DND-41 (cell line): ENCODE measurements at places on chromosomes 11 and 22.

- no peak for DNase-seq
Observed at GRCh38 chr22:38919631-38920190, 37.7 kb upstream of the APOBEC3A start.

DNA sequence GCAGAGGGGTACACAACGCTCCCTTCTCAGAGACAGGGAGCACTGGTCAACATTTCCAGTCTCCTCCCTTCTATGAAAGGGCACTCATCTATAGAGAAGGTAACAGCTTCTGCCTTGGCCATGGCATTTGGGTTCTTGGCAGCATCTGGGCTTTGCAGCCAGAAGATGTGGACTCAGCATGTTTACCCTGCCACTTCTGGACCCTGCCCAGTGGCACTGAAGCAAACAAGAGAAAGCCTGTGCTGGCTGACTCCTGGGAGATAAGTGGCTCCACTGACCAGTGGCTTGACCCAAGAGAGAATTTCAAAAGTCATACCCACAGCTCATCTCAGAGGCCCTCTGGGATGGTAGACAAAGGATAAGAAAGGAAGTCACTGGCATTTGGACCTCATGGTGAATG, 8.0 kb downstream of the CSNK2A3 start:
- DNase-seq: no peak

GRCh38 chr11:29564486-29564885, 452.3 kb downstream of the KCNA4 start:
- DNase-seq: no peak

DNA sequence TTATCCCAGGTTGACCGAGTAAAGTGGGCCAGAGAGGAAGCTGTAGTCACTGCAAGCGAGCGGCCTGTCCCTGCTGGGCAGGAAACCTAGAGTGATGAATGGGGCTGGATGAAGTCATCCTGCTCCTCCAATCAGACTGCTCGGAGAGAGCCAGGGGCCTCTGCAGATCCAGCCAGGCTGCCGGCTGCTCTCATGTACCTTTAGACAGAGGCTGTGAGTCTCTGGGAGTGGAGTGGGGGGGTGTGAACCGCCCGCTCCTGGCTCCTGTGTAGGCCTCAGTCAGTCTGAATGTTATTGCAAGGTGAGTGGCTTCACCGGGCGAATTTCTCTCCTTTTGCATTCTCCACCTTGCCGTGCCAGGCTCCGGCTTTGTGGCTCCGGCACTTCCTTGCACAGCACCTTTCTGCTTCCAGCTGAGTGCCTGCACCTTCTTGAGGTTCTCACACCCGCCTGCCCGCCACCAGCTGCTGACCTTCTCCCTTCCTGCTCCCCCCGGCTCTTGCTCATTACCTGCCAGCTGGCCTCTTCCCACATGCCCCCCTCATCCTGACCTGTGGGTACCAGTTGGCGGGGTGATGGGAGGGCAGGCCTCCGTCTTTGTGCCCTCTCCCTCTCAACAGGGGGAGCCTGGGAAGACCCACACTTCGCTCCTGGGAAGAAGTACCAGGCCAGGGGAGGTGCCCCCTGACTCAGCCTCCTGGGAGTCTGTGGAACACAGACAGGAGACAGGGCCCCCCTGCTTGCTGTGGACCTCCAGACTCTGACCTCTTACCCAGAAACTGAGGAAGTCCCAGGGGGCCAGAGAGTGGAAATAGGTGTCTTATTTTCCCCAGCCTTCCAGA, 79.9 kb downstream of the GRAMD1B start:
- no peak for DNase-seq

DNA sequence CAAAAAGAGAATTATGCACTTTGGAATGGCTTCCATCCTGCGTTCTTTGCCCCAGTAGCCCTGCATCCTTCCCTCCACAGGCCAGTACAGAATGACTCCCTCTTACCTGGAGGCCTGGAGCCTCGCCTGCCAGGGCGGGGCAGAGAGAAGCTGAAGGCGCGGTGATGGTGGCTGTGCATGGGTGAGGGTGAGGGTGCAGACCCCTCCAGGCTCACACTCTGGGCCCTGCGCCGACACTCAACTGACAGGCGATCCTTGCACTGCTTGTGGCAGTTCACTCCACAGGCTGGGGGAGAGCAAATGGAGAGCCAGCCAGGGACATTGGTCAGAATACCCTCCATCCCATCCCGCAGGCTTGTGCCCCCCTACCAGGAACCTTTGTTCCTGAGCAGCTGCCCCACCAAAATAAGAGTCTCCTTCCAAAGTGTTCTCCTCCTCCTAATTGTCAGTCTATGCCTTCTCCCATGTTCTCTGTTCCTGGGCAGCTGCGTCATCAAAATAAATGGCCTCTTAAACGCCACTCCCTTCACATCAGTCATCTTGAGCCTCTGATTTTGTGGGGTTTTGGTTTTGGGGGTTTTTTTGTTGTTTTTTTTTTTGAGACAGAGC, 5.9 kb upstream of the NRXN2 start:
- no peak for DNase-seq
